T follicular helper cell (primary cell): ENCODE measurements at places on chromosomes 2 and 18.

- DNase-seq: no peak
Measured at GRCh38 chr18:23540867-23541266, 37.6 kb downstream of the RMC1 start.

- no peak for DNase-seq
Measured at GRCh38 chr2:120897399-120897798, 161.7 kb downstream of the GLI2 start.

- no peak for DNase-seq
Measured at GRCh38 chr2:35714883-35715282, 640.7 kb upstream of the CRIM1 start.

DNA sequence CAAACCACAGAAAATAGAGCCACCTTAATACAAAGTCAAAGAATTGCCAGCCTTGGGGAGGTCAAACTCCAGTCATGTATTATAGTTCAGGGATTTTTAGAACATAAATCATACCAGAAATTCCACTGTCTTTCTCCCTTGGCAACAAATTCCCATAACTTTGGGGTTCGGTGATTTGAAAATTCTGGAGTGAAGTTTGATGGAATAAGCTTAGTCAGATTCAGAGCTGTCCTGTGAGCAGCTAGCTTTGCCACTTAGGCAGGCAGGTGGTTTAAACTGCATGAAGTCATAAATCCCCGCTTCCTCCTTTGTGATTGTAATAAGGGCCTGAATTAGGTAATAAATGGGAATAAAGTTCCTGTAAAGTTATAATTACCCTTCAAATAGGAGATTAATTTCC lies 457.0 kb upstream of the HNMT start:
- DNase-seq: no peak

GRCh38 chr2:149595056-149595963 lies 7.7 kb upstream of the MMADHC start:
- no peak for DNase-seq

GRCh38 chr18:48645427-48646002 lies 106.7 kb downstream of the CTIF start:
- no peak for DNase-seq

- DNase-seq: no peak
Measured at GRCh38 chr18:14086458-14087231, 45.6 kb downstream of the ZNF519 start.
